GM04504 (cell line): ENCODE measurements at places on chromosomes 1 and 21.
A peak's percentile ranks its signal among the peaks of the same experiment; 100 is the strongest.

- no peak for DNase-seq
Observed at GRCh38 chr1:206770531-206771337, at the start of gene IL19. TSS of gene IL19 (plus strand) at chr1:206770773. CDS start at chr1:206836663, 65,890 bp downstream.

DNA sequence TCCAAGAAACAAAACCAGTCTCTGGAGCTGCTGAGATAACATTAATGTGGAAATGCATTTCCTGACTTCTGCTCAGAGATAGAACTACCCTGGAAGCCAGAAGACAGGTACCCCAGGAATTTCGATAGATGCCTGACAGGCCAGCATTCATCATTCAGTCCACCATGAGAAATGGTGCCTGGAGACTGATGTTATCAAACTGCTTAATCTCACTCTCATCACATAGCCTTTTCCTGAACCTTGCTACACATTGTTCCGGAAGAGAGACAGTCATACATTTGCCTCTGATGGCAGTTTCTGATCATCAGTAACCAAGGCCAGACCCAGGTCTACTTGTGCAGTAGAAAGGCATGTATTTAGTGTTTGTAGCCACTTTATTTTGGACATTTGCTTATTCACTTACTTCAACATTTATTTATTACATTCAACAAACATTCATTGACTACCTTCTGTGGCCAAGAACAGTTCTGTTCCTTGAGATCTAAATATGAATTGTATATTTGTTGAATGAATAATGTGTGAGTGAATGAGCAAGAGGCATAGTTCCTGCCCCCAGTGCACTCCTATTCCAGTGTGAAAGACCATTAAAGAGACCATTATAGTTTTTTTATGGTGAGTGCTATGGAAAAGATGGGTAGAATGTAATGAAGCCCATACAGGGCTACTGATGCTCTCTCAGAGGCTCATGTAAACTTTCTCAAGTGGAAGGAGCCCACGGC is 485.7 kb downstream of the NUF2 start:
- DNase-seq, result no peak

DNA sequence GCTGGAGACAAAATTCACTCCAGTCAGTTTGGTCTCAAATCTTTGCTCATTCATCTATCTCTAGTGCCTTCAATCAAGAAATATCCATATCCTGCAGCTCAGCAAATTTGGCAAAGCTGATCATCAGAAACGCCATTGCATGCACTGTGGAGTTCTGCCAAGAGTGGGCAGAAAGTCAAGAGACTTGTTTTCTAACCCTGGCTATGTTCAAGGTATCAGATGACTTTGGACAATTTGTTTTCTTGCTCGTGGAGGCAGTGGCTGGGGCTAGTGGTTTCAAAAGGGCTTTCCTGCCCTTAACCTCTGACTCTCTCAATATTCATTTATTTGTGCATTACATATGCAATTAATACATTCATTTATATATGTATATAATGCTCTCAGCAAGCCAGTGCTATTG is 12.8 kb upstream of the LRRC52 start:
- no peak for DNase-seq

- DNase-seq, result no peak
Observed at GRCh38 chr1:200980452-200980772, 43.1 kb downstream of the KIF21B start.

DNA sequence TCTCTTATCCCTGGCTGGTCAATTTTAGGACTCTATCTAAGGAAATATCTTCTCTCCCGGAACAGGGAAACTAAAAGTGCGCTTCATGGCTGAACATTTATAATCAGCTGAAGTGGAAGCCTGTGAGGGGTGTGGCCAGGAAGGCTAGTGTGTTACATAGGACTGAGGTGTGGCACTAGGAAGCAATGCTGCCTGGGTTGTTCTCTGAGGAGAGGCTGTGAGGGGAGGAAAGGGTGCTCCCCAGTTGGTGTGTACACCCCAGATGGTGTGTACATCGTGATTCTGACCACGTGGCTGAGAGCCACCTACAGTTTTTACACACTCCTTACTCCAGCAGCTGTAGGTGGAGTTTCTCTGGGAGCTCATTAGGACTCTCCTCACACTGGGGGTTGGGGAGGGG is 16.3 kb downstream of the NTPCR start:
- no peak for DNase-seq

DNA sequence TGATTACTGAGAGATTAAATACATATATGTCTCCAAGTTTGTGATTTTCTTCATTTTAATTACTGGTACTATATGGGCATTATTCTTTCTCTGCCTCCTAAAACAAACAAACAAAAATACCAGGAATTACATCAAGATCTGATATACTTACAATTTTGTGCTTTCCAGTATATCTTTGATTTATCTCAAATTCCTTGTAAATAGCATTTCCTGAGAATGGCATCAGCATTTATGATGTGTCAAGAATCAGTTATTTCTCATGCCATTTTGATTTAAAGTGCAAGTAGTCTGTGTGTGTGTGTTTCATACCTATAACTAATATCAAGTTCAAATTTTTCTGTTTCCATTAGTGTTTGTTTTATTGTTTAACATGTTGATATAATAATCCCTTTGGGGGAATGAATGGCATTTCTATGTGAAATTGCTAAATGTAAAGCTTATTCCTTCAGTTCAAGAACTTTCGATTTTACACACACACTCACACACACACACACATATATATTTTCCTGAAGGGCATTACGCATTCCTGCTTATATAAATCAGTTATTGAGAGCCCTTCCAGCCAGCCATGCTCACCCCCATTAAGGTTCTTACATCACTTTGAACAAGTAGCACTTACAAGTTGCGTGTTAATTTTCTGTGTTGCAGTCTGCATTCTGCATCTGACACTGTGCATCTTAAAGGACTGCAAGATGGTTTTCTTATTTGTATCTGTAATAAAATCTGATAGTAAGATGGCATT is 102.7 kb downstream of the NEK7 start:
- no peak for DNase-seq

DNA sequence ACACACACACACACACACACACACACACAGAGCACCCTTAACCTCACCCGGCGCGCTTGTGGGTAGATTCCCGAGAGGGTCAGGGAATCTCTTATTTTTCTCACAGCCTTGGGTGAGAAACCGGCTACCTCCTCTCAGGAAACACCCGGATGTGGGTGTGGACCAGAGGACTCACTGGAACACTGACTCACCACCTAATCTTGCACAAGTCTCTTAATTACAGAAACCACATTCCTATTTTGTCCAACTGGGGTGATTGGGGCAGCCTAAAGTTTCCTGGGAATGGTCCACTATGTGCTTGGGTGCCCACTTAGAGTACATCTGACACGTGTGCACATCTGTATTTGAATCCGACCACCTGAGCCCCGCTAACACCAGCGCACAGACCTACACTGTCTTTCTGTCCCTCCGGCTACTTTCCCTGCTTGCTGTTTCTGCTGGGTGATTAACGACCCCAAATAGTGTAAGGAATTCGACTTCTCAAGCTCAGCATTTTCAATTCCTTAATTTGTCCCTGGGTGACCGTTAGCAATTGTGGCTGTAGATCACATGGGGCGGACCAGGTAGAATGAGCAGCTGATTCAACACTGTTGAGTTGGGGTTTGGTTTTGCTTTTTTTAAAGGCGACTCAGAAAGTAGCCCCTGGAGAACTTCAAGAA is 14.0 kb upstream of the TBX15 start:
- peak; percentile 84 for DNase-seq

DNA sequence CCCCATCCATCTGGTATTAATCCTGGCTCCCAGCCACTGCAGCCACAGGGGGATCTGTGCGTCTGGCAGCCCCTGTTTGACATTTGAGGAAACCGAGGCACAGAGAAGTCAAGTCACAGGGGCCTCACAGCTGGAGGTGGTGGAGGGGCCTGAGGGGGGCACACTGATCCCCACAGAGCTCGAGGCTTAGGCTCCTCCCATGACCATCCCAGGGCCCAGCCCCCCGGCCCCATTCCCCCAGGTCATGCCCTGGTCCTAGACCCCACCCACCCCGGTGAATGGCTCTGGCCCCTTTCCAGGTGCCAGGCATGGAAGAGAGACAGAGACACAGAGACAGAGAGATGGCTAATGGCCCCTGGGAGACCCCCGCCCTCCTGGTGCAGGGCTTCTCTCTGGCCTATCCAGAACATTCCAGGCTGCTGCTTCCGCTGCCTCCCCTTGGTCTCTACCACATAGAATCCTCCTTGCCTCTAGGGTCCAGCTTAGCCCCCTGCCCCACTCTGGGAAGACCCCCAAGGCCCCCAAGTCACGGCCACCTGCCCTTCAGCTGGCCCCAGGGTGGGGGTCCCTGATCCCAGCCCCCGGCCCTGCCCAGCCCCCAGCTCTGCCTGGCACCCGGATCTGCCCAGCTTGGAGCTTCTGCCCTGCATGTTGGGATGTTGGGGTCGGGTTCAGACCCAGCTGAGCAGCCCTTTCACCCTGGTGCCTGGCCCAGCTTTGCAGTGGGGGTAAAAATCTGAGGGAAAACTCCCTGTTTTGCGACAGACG is 29.2 kb upstream of the LRRC3 start:
- DNase-seq, result no peak

- DNase-seq, result no peak
Observed at GRCh38 chr1:26618561-26618960, 77.3 kb upstream of the ARID1A start.

DNA sequence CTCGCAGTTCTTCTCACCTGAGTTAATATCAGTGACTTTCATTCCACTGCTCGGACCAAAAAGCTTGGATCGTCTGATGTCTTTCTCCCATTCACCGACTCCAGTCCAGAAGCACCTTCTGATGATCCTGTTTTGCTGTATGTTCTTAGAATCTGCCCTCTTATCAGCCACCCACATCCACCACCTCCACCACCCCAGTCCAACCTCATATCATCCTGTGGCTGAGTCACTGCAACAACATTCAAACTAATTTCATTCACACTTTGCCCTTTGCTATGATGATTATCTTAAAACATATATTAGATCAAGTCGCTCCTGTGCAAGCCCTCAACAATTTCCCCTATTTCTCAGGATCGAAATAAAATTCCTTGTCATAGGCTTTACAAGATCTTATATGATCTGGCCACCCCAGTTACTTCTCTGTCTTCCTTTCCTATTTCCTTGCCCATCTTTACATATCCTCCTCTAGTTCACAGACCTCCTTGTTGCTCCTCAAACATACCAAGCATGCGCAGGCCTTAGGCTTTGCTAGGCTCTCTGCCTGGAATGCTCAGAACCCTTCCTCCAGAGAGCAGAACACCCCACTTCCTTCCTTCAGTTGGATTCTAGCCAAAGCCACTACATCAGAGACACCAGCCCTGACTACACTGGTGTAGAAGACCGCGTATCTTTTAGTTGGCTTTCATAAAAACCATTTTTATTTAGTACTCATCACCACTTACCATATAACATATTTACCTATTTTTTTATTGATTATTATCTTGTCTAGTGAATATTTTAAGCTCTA is 335.7 kb upstream of the GREM2 start:
- no peak for DNase-seq

GRCh38 chr1:184775329-184775728 is 20.7 kb upstream of the EDEM3 start:
- no peak for DNase-seq

- no peak for DNase-seq
Observed at GRCh38 chr1:116008656-116009390, 32.5 kb downstream of the SLC22A15 start.
